ENCODE measurements at places on chromosomes 11 and 22. TPM values are rescaled to one million over a fixed set of nuclear protein-coding genes. Genes with fewer than 3 reads are reported as not detected.

Gene SERHL2
- 0.69 TPM for total RNA-seq

Gene MS4A4A
- total RNA-seq = not detected

Gene SORL1
- total RNA-seq = 4.6 TPM

Gene TMPRSS13
- 1.8 TPM for total RNA-seq

Gene TSPAN32
- total RNA-seq = 0.23 TPM
